ENCODE measurements at places on chromosomes 3 and 15. TPM values are rescaled to one million over a fixed set of nuclear protein-coding genes. Genes with fewer than 3 reads are reported as not detected.

GOLGA6A gene
- total RNA-seq, result not detected

IL20RB gene
- total RNA-seq, result 0.70 TPM

OCA2 gene
- total RNA-seq, result not detected

ROPN1 gene
- not detected for total RNA-seq

NAALADL2 gene
- total RNA-seq, result 10.4 TPM

CHRM5 gene
- total RNA-seq, result not detected

CCDC39 gene
- total RNA-seq, result not detected

STRA6 gene
- total RNA-seq, result 0.13 TPM

MON1A gene
- total RNA-seq, result 9.4 TPM

MASP1 gene
- total RNA-seq, result 59.7 TPM

DNA sequence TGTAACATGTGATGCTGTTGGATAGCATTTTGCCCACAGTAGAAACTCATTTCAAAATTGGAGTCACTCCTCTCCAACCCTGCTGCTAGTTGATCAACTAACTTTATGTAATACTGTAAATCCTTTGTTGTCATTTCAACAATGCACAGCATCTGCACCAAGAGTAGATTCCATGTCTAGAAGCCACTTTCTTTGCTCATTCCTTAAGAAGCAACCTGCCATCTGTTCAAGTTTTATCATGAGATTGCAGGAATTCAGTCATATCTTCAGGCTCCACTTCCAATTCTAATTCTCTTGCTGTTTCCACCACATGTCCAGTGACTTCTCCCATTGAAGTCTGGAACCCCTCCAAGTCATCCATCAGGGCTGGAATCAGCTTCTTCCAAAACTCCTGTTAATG is 42.9 kb downstream of the AKAP13 start:
- no peak for DNase-seq

DNA sequence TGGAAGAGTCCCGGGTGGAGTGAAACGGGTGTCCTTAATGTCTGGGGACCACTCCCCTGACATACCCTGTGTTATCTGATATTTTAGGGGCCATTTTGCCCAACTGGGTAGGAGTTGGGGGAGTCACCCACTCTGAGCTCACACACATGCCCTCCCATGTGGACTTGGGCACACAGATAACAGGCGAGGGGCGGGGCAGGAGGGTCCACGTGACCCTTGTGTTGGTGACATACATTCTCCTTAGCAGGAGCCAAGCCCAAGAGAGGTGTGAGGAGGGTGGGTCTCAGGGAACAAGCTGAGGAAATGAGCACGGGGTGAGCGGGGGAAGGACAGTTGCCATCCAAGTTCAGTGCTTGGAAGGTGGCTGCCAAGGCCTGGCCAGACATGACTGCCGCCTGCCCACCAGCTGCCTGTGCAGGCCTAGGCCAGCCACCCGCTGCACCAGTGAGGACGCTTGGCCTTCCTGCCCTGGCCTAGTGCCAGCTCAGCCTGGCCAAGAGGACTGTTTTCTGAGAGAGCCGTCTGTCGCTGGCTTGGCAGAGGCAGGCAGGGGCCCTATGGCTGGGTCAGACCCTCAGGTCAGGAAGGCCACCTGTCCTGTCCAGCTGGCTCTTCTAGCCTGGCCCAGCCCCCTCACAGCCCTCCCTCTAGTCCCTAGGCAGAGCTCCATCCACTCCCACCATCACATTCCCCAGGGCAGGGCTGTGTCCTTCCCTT is 31.3 kb upstream of the TMEM115 start:
- peak; percentile 84 for DNase-seq

DNA sequence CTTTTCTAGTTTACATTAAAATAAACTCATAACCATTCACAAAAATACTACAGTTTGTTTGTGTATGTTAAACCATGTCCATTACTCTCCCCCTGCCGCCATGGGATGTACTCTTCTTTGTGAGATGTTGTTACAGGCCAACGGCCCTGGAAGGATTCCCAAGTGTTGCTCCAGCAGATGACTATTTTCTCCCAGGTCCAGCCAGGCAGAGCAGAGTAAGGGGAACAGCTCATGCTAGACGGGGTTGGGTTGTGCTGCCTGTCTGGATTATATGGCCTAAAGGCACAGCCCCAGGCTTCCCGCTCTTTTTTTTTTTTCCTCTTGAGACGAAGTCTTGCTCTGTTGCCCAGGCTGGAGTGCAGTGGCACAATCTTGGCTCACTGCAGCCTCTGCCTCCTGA is 24.5 kb upstream of the SLCO2A1 start:
- DNase-seq, result peak; percentile 26

GRCh38 chr15:76155731-76156130 is 95.9 kb downstream of the TMEM266 start:
- no peak for DNase-seq

DNA sequence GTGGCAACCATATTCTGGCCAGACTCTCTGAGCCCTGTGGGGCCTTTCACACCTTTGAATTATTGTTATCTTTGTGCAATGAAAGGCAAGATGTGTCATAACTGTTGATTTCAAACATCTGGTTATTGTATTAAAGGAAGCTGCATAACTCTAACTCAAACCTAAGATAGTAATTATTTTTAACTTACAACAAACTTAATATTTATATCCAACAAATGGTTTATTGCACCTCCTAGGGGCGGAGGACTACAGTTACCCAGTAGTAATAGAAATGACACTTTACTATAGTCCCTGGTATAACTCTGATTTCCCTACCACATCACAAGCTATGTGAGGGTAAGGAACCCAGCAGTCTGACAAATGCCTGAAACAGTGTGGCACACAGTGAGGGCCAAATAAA is 363.9 kb upstream of the SUCLG2 start:
- DNase-seq, result no peak

DNA sequence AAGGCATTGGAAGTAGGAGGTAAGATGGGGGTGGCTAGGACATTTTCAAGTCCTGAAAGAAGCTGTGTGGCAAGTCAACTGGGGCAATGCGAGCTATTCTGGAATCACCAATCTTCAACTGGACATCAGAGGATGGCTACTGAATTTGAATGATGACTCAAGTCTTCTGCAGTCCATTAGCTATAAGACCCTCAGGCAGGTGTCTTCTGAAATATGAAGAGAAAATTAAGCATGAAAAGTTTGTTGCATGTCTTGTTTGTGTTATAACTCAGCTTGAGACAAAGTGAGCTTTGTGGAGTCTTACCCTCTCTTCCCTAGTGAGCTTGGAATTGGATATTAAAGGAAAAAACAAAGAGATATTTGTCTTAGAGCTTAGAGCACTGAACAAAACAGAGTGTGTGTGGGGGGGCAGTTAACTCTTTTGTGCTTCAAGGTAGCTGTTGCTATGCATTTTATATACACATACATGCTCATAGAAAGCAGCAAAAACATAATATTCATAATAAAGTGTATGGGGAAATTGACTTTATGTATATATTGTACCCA is 979.1 kb downstream of the MCTP2 start:
- DNase-seq, result no peak

- no peak for DNase-seq
Measured at GRCh38 chr3:145820170-145820569, 340.8 kb downstream of the PLOD2 start.

- DNase-seq, result no peak
Measured at GRCh38 chr3:34284959-34285826, 486.8 kb downstream of the PDCD6IP start.

- DNase-seq, result no peak
Measured at GRCh38 chr3:88150806-88151205, 1.0 kb downstream of the C3orf38 start.

- DNase-seq, result no peak
Measured at GRCh38 chr3:174440253-174440701, 418.9 kb upstream of the NAALADL2 start.

DNA sequence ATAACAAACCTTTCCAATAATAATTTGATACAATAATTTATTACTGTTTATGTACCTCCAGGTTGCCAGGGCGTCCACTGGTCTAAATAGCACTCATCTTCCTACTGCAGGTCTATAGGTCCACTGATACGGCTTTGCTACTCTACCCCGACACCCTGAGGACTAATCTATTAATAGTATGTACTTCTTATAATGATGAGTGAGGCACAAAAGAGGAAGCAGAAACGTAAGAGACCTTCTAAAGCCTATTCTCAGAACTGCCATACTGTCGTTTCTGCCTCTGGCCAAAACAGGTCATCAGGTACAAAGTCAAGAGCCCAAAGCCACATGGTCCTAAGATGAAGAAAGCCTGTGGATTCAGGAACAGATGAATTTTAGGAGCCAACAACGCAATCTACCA is 163.2 kb upstream of the GRM7 start:
- DNase-seq, result no peak

All from cardiac septum (tissue), 1 donor.